Islet precursor cell (in vitro differentiated cells): ENCODE measurements at places on chromosomes 5 and 9.

GRCh38 chr9:110835404-110835803, 166.8 kb downstream of the MUSK start:
- DNase-seq = no peak

GRCh38 chr5:33330992-33331391, 109.8 kb upstream of the TARS1 start:
- DNase-seq = no peak

DNA sequence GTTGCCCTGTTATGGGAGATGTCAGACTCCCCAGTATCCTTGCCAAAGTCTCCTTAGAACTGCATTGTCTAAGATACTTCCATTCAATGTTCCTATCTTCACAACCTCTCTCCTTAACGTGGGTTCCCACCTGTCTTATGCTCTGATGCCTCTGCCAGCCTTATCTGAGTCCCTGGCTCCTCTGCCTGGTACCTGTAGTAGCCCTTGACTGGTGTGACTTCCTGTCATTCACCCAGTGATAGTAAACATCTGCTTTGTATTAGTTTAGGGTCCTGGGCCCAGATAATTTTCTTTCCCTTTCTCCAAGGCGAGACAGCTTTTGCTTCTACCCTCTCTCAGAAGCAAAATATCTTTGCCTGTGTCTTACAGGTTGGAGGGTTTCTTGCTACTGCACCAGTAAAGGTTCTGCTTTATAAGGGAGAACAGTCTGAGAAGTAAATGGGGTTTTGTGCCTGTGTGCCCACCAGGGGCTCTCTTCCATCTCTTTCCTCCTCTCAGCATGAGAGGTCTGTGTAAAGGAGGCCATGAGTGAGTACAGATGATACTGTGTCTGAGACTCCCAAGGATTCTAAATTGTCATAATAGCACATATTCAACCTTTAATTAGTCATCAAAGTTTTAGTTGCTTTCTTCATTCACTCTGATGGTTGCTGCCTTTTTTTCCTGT, 220.8 kb downstream of the PRR16 start:
- peak; percentile 65 for DNase-seq

GRCh38 chr9:126642839-126643238, 29.1 kb downstream of the LMX1B start:
- no peak for DNase-seq

- peak; percentile 41 for DNase-seq
Measured at GRCh38 chr5:133341296-133341695, 271.0 kb downstream of the FSTL4 start.

DNA sequence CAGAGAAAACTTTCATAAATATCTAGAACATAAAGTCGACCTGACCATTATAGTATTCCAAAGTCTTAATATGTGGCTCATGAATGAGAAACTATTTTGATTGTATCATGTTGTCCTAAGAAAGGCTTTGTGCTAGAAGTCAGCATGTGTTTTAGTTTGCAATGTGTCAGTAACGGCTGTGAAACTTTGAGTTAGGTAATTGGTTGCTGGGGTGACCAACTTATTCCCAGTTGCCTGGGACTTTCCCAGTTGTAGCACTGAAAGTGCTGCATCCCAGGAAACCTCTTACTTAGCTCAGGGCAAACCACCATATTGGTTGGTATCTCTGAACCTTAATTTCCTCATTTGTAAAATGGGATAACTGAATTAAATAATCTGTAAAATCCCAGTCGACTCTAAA, 114.6 kb upstream of the SLC12A2 start:
- DNase-seq = no peak
